SK-N-MC (cell line): ENCODE measurements at places on chromosomes 4 and X.

DNA sequence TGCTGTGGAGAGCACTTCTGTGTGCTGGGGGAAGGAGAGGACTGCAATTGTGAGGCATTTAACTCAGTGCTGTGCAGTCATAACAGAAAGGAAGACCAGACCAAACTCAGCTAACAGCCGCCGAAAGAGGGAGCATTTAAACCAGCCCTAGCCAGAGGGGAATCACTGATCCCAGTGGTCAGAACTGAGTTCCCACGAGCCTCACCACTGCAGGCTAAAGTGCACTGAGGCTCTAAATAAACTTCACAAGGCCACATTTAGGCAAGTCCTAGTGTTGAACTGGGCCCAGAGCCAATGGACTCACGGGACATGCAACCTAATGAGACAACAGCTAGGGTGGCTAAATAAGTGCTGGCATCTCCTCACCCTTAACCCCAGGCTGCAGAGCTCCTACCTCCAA, 20.4 kb downstream of the IQCM start:
- no peak for DNase-seq

- DNase-seq: no peak
These were observed 184.3 kb upstream of the TACR3 start for GRCh38 chr4:103904123-103904522.

DNA sequence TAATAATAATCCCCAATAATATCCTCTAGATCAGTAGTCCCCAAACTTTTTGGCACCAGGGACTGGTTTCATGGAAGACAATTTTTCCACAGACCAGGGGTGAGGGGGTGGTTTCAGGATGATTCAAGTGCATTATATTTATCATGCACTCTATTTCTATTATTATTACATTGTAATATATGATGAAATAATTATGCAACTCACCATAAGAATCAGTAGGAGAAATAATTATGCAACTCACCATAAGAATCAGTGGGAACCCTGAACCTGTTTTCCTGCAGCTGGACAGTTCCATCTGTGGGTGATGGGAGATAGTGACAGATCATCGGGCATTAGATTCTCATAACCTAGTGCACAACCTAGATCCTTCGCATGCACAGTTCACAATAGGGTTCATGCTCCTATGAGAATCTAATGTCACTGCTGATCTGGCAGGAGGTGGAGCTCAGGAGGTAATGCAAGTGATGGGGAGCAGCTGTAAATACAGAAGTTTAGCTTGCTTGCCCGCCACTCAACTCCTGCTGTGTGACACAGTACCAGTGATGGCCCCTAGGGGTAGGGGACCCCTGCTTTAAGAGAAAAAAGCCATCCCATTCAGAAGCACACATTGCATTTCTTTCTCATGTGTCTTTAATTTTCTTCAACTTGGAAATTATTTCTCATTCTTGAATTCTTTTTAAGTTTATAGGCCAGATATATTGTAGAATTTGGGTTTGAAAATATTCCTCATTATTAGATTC, 16.0 kb upstream of the SH3RF1 start:
- no peak for DNase-seq

- no peak for DNase-seq
These were observed 216.4 kb upstream of the TET2 start for GRCh38 chr4:104930298-104930697.

GRCh38 chrX:124506066-124506465, 159.7 kb downstream of the SH2D1A start:
- DNase-seq: peak; percentile 30

- DNase-seq: no peak
These were observed 80.1 kb downstream of the PJA1 start for GRCh38 chrX:69085151-69085550.

DNA sequence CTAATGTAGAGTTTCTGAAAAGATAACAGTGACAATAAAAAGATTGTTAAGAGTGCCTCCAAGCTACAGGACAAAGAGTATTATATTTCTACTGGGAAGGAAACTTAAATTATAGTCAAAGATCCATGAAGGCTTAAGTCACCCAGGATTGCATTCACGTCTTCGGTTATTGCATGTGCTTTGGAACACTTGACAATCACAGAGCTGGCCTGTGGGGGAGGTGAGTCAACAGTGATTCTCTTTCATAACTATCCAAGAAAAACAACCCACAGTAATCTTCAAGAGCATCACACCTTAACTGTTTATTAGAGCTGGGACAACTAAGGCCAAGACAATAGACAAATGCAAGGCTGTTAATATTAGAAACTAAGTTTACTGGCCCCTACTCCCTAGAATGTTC, 40.3 kb downstream of the PDGFC start:
- DNase-seq: no peak

DNA sequence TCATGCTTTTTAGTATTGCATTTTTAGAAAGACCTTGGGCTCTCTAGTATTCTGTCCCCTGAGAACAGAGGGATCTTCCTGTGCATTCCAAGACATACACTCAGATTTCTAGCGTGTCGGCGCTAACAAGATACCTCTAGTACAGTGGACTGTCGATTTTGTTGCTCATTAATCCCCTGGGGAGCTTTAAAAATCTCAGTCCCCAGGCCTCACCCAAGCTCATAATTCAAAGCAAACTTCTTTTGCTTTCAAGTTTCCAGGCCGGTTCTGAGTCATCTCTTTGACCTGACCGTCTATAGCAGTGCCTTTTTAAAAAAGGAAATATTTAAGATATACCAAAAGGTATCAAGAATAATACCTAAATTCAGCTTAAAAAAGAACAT, 137.0 kb downstream of the AMMECR1 start:
- no peak for DNase-seq

DNA sequence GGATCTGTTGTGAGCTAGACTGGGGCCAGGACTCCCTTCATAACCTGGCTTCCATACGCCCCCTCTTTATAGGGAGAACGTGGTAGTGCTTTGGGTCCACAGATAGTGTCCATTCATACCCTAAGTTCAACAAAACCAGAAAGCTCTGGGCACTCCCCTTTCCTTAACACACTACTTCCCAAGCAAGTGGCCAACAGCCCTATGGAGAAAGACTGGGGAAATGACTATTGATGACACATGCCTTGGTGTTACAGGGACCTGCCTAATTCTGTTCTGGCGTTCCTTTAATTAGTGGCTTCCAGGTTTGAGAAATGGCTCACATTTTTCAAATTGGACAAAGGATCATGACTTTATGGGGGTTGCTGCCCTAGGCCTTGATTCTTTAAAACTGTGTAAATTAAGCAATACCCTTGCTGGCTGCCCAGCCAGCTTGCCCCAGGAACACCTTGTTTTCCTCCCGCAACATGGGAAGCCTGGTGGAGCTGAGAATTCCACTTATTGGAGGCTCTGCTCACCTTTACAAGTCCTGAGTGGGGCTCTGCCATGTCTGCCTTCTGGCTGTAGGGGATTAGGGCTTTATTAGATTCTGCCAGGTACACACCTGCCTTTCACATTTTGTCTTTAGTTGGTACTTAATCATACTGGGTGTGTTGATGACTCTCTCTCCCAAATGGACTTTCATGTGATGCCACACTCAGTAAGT, 61.1 kb downstream of the RGS12 start:
- DNase-seq: no peak

- DNase-seq: no peak
These were observed 87.6 kb downstream of the HAUS3 start for GRCh38 chr4:2154215-2154740.

GRCh38 chrX:95903490-95903889, 781.2 kb upstream of the DIAPH2 start:
- DNase-seq: no peak

DNA sequence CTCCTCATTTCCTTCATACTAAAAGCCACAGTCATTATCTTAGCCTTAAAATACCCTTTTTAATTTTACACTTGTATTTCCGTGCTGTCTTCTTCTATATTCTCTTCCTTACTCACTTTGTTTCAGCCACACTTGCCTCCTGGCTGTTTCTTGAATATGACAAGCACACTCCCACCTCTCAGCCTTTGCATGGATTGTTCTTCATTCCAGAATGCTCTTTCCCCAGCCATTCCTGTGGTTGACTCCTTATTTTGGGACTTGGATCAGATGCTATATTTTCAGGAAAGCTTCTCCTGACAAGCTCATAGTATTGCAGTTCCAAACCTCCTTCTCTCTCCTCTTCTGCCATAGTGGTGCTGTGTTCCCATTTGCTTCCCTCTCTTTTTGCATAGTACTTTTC, 291.3 kb downstream of the PDHA2 start:
- DNase-seq: no peak

DNA sequence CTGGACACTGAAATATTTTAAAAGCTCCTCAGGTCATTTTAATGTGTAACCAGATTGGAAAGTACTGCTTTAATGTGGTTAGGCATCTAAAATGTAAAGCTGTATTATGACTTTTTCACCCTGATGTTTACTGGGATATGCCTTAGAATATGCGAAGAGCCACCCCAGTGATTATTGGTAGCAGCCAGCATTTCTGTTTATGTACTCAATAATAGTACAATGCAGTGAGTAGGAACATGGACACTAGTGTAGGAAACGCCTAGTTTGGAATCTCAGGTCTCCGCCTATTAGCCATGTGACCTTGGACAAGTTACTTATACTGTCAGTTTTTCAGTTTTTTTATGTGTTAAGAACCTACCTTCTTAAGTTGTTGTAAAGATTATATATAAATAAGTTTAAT, 446.0 kb upstream of the PITX2 start:
- no peak for DNase-seq

GRCh38 chr4:71270901-71271300, 67.9 kb upstream of the SLC4A4 start:
- no peak for DNase-seq

DNA sequence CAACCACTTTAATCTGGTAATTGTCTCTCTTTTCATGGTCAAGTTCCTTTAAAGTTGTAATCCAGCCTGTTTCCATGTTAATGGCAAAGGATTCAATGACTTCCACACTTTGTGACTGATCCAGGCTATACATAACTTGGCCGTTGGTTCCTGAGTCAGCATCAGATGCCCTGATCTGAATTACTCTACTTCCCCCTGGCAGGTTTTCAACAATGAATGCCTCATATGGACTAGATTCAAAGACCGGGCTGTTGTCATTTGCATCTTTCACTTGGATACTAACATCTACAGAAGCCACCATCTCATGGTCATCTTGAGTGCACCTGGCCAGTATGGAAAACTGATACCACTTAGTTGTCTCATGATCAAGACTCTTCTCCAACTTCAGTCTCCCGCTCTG, 62.6 kb upstream of the MTNR1A start:
- DNase-seq: no peak
